Mesothelial cell of epicardium (in vitro differentiated cells): ENCODE measurements at places on chromosomes 11 and 22. TPM values are rescaled to one million over a fixed set of nuclear protein-coding genes. Genes with fewer than 3 reads are reported as not detected.

DNA sequence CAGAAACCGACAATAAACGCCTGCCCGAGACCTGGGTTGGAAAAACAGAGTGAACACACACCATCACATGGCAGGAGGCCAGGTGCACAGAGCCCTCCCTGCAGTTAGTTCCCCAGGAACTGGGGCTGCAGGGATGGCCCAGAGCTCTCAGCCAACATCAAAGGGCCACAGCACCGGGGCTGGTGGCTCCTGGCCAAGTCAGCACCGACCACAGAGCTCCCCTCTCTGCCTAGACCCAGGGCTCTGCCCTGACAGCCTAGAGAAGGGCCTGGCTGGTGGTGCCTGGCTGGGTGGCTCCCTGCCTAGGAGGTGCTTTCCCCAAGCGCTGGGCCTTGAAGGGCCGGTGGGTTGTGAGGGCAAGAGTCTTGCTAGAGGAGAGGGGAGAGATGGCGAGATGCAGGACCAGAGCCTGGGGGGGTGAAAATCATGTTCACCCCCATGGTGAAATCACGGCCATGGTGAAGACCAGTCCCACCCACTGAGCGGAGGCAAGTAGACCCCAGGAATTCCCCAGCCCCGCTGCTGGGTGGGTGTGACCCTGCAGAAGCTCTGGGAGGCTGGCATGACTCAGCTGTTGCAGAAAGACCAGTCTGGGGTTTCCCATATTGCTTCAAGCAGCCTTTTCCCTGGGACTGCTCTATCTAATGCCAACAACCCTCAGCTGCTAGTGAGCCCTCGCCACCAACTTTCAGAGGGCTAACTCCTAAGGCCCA is 7.2 kb upstream of the BID start:
- no peak overlapping the region for H3K4me3 ChIP-seq
- no peaks in the 10 kb centered on the region for H3K36me3 ChIP-seq
- H3K27ac ChIP-seq, result peak overlapping the region; percentile 91
- no peaks in the 10 kb centered on the region for H3K27me3 ChIP-seq
- DNase-seq, result no peak
- peaks cover 20% of the 10 kb centered on the region for H3K4me1 ChIP-seq

- H3K27ac ChIP-seq, result peak overlapping the region; percentile 86
- no peaks in the 10 kb centered on the region for H3K27me3 ChIP-seq
- H3K4me1 ChIP-seq, result peaks cover 26% of the 10 kb centered on the region
- peaks cover 10% of the 10 kb centered on the region for H3K36me3 ChIP-seq
- DNase-seq, result no peak
- no peak overlapping the region for H3K4me3 ChIP-seq
Observed at GRCh38 chr11:86524620-86525352, 147.6 kb downstream of the ME3 start.

DNA sequence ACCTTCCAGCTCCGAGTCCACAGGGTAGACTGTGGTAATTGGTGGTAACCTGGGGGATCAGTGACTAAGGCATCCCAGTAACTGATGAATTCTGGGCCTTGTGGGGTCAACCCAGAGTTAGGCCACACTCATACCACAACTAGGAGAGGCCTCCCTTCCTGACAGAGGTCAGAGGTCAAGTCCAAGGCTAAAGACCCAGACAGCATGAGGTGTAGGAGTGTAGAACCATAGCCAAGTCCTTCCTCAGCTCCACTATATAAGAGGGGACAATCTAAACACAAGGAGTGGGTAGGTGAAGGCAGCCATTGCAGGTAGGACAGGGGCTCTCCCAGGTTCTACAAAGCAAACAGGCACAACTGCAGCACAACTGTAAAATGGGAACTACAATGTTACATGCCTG is 4.6 kb downstream of the AP1B1 start:
- peaks cover 12% of the 10 kb centered on the region for H3K4me1 ChIP-seq
- no peaks in the 10 kb centered on the region for H3K27me3 ChIP-seq
- no peak overlapping the region for H3K4me3 ChIP-seq
- H3K27ac ChIP-seq, result no peak overlapping the region

- no peak for DNase-seq
- no peaks in the 10 kb centered on the region for H3K36me3 ChIP-seq
- peaks cover 64% of the 10 kb centered on the region for H3K27me3 ChIP-seq
- no peak overlapping the region for H3K27ac ChIP-seq
- H3K4me3 ChIP-seq, result no peak overlapping the region
- H3K4me1 ChIP-seq, result peaks cover 6% of the 10 kb centered on the region
Observed at GRCh38 chr11:75244052-75244814, 3.7 kb downstream of the TPBGL start.

GRCh38 chr22:46512039-46512370 is 25.4 kb downstream of the CELSR1 start:
- DNase-seq, result no peak
- H3K4me3 ChIP-seq, result no peak overlapping the region
- H3K27ac ChIP-seq, result no peak overlapping the region
- H3K36me3 ChIP-seq, result no peaks in the 10 kb centered on the region

DNA sequence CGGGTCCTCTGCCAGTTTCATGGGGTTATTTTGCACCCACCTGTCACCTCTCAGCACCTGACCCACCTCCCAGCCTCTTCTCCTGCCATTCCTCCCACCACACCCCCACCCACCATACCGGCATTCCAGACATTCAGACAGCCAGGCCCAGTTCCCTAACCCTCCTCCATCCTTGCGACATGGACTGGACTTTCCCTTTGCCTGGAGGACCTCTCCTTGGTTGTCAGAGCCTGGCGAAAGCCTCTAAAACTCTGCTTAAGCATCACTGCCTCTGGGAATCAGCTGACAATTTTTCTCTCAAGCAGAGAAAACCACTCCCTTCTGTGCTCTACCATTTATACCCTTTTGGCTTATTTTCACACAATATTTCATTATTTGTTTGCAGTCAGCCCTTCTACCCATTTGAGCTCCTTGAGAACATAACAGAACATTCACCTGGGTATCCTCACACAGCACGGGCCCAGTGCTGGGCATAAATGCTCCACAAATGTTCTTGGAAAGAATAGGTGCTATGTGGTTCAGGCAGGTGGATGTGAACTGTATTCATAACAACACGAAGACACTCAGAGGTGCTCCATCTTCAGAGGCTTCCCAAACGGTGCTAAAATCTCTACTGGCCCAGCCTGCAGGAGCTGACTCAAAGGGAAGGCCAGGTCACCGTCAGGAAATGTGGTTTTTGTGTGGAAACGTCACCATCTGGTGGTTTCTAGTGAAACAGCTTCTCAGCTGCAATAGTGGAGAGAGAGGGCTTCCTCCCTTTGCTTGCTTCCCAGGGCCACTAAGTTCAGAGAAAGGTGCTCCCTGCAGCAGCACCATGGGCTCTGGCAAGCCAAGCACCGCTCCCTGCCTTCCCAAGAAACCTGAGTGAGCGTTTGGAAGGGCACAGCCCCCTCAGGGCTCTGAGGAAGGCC is 10.4 kb downstream of the SPATA19 start:
- H3K4me3 ChIP-seq, result no peak overlapping the region
- peaks cover 23% of the 10 kb centered on the region for H3K27me3 ChIP-seq
- DNase-seq, result peak; percentile 67
- no peak overlapping the region for H3K27ac ChIP-seq

GRCh38 chr22:28205926-28206325 is 286.9 kb upstream of the PITPNB start:
- H3K36me3 ChIP-seq, result peaks cover 7% of the 10 kb centered on the region
- H3K4me3 ChIP-seq, result no peak overlapping the region
- H3K27ac ChIP-seq, result no peak overlapping the region

DNA sequence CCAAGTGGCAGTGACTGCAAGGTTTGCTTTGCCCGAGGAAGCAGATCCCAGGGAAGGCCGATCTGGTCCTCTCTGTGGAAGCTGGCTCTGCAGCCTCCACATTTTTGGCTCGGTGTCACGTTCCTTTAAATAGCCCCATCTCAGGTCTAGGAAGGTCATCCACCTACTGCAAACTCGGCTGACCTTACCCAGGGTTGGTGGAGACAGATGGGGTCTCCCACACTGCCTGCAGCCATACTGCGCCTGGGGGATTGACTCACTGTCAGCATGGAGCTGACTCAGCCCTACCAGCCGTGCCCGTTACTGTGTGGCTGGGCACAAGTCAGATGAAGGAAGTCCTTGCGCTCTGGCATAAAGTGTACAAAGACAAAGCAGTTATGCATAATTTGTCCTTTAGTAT is 16.9 kb downstream of the CDPF1 start:
- H3K27me3 ChIP-seq, result no peaks in the 10 kb centered on the region
- H3K27ac ChIP-seq, result no peak overlapping the region
- H3K4me3 ChIP-seq, result no peak overlapping the region
- H3K36me3 ChIP-seq, result peaks cover 11% of the 10 kb centered on the region

DNA sequence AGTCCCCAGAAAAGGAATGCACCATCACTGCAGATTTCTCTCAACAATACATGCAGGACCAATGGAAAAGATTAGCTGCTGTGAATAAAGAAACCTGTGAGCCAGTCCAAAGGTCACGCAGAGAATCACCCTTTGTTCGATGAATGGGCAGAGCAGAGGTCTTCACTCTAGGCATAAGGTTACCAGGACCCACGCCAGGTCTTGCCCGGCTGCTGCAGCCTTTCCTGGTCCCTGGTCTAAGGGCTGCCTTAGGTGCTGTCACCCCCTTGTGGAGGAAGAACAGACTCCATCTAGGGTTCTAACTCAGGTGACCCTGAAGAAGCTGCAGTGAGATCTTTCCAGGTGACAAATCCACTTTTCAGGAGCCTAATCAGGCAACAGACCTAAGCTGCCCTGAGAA is 29.0 kb upstream of the NAP1L4 start:
- peaks cover 14% of the 10 kb centered on the region for H3K36me3 ChIP-seq
- no peak overlapping the region for H3K4me3 ChIP-seq
- no peak overlapping the region for H3K27ac ChIP-seq
- DNase-seq, result no peak
- H3K27me3 ChIP-seq, result no peaks in the 10 kb centered on the region

DNA sequence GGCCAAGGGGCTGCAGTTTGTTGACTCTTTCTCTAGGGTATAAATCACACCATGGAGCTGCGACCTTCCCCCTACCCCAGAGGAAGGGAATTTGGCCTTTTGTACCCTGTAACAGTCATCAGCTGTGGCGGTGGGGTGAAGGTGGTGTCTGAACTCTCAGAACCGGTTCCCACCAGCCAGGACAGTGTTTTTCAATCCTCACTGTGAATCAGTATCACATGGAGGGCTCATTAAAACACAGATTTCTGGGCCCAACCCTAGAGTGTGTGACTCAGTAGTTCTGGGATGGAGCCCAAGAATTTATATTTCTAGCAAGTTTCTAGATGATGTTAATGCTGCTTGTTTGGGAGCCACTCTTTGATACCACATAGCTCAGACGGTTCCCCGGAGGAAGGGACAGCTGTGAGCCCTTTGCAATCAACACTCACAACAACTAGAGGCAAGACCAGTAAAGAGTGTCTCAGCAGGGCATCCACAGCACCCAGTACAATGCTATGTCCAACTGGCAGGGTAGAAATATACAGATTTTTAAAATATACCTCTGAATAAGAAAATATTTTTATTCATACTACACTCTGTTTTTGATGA is 43.9 kb upstream of the FAT3 start:
- no peaks in the 10 kb centered on the region for H3K36me3 ChIP-seq
- peaks cover 1% of the 10 kb centered on the region for H3K4me1 ChIP-seq
- H3K27ac ChIP-seq, result no peak overlapping the region
- no peak for DNase-seq

DNA sequence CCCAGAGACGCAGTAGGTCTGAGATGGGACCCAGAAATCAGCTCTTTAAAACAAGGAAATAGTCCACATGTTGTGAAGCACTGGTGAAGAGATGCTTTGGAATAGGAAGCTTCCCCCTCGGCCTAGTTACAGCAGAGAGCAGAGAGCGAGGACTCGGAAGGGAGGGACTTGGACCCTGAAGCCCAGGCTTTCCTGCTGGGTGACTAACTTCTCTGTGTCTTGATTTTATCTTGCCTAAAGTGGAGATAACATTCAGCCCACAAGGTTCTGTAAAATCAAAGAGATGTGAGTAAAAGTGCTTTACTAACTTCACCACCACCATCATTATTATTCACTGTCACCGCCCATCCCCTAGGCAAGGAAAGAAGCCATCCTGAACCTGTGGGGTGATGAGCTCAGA is 58.4 kb downstream of the THAP12 start:
- no peak for DNase-seq
- H3K27me3 ChIP-seq, result peaks cover 38% of the 10 kb centered on the region

DNA sequence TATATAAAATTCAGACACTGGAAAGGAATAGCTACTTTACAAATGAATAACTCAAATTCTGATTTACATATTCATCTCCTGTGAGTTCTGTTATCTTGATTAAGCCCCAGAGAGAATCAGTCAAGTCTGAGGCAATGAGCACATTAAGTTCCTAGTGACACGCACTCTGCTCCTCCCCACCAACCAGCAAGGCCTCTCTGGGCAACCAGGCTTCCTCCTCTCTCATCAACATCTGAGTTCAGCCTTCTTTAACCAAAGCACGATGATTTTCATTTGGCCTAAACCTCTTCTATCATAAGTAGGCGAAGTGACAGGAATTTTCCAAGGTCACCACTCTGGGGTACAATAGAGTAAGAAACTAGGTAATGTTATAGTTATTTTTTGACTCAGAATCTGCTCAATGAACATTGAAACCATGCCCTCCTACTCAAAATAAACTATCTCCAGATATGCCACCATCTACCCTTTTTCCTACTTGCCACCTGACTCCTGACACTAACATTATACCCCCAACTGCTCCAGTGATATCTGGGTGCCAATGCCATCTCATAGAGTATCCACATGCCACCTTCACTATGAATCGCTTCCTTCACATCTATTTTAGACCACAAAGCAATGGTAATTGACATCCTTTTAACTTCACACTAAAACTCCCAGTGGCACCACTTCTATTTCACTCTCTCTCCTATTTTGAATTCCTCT is 114.8 kb downstream of the FAM76B start:
- no peaks in the 10 kb centered on the region for H3K27me3 ChIP-seq
- DNase-seq, result no peak
- no peaks in the 10 kb centered on the region for H3K36me3 ChIP-seq
- no peak overlapping the region for H3K27ac ChIP-seq

DNA sequence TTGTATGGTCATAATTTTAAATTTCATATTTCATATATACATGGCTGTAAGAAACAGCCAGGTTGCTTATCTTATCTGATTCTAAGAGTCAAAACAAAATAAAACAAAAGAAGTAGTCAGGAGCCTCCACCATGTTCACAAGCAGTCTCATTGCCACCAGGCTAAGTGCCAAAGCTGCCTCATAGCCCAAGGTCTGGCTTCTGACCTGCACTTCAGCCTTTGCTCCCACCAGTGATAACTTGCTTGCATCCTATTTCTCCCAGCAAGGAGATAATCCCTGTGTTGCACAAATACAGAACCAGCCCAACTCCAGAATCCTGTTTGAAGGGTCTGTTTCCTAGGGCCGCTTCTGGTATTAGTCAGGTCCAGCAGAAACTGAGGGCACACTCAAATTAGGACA is 53.9 kb upstream of the TSKU start:
- H3K27ac ChIP-seq, result no peak overlapping the region
- H3K36me3 ChIP-seq, result no peaks in the 10 kb centered on the region
- H3K4me1 ChIP-seq, result peaks cover 1% of the 10 kb centered on the region
- H3K27me3 ChIP-seq, result peaks cover 36% of the 10 kb centered on the region

- peaks cover 9% of the 10 kb centered on the region for H3K27me3 ChIP-seq
- no peak overlapping the region for H3K4me3 ChIP-seq
- H3K36me3 ChIP-seq, result no peaks in the 10 kb centered on the region
- H3K4me1 ChIP-seq, result peaks cover 19% of the 10 kb centered on the region
- peak overlapping the region; percentile 84 for H3K27ac ChIP-seq
Observed at GRCh38 chr11:2537896-2538724, 93.3 kb downstream of the KCNQ1 start.

The SSTR3 gene
- 0.61 to 0.82 TPM (median 0.69 TPM) in 3 replicates for total RNA-seq

The JAM3 gene
- 36.2 to 39.3 TPM (median 37.6 TPM) in 3 replicates for total RNA-seq

The C11orf16 gene
- not detected in 3 replicates for total RNA-seq
